ENCODE measurements at places on chromosomes 2 and 18.

DNA sequence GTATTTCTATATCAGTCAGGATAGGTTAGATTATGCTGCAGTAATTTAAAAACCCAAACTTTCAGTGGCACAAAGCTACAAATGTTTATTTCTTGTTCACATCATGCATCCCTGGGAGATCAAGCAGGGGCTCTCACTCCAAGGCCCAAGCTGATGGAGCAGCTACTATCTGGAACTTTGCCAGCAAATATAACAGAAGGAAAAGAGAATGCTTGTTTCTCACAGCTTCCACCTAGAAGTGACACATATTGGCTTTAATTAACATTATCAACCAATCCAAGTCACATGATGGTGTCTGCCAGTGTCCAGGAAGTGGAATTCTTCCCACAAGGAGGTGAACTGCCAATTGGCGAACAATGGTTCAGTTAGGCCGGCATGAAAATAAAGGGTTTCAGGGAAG, 306.9 kb downstream of the BCL11A start:
- no peak for DNase-seq

GRCh38 chr18:9172506-9173127, 36.0 kb downstream of the ANKRD12 start:
- DNase-seq = no peak

DNA sequence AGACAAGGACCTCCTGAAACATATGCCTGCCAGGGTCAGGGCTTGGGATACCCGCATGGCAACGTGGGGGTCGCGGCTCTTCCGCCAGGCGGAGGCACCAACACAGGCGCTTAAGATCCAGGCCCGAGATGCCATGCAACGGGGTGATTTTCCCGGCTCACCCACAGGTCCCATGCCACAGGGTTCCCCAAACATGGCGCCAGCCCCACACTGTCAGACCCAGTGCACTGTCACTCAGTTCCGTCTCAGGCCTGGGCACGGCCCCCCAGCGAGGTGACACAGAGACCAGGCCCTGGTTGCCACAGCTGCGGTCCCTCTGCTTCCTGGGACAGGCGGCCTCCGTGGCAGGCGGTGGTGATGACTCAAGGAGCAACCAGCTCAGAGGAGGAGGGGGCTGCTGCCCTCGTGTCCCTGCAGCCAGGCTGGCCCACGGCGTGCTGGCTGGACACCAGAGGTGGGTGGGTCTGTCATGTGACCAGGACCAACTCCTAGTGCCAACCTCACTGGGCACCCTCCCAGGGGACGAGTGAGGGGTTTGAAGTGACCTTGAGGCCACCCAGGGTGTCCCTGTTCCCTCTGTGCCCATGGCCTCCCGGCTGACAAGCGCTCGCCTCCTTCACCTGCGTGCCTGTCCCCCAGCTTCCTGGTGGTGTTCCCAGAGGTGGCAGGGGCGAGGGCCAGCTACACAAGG, 4.9 kb downstream of the PDCD1 start:
- DNase-seq = no peak

- no peak for DNase-seq
Observed at GRCh38 chr2:181172676-181173075, 192.3 kb downstream of the UBE2E3 start.

DNA sequence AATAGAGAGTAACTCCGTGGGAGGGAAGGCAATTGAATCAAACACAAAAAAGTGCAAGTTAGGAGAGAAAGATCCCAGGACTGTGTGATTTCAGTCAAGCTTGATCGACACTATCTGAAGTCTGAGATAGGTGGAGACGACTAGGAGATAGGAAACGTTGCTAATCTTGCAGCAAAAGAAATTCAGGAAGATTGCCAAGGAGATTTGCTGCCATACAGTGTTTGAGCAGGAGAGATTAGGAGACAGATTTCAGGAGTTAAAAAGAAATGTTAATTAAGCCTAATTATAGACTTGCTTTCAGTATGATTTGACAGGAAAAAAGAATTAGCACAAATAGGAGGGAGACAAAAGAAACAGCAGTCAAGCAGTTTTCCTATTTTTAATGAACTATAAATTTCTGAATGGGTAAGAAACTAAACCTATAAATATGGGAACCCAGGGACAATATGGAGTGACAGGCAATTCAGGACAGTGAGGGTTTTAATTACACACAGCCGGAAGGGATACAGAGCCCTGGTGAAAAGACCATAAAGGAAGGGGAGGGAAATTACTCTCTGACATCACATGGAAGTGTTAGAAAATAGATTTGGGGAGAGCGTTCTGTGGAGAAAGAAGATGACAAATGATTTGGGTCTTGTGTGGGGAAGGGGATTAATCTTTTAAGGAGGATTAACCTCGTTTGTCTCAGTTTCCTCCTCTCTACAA, 72.6 kb downstream of the SUCLG1 start:
- no peak for DNase-seq

- no peak for DNase-seq
Observed at GRCh38 chr2:133574620-133575019, 6.4 kb upstream of the NCKAP5 start.

GRCh38 chr2:165778187-165778556, 15.9 kb downstream of the GALNT3 start:
- DNase-seq = no peak

- DNase-seq = no peak
Observed at GRCh38 chr2:174771136-174771535, 6.9 kb upstream of the CHRNA1 start.

All from colonic mucosa (tissue), 4 donors.